ENCODE measurements at places on chromosomes 2 and 18.

- DNase-seq, result no peak
Measured at GRCh38 chr2:47299555-47299954, 103.4 kb upstream of the MSH2 start.

DNA sequence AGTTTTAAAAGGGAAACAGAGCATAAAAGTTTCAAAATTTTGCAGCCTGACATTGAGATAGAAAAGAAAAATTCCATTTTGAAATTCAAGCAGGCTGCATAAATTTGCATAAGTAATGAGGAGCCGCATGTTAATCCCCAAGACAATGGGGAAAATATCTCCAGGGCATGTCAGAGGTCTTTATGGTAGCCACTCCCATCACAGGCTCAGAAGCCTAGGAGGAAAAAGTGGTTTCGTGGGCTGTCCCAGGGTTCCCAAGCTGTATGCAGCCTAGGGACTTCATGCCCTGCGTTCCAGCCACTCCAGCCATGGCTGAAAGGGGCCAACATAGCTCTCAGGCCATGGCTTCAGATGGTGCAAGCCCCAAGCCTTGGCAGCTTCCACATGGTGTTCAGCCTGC lies 108.8 kb downstream of the SLC4A10 start:
- no peak for DNase-seq

- DNase-seq, result no peak
Measured at GRCh38 chr18:29661924-29662323, 1380.6 kb downstream of the DSC3 start.

DNA sequence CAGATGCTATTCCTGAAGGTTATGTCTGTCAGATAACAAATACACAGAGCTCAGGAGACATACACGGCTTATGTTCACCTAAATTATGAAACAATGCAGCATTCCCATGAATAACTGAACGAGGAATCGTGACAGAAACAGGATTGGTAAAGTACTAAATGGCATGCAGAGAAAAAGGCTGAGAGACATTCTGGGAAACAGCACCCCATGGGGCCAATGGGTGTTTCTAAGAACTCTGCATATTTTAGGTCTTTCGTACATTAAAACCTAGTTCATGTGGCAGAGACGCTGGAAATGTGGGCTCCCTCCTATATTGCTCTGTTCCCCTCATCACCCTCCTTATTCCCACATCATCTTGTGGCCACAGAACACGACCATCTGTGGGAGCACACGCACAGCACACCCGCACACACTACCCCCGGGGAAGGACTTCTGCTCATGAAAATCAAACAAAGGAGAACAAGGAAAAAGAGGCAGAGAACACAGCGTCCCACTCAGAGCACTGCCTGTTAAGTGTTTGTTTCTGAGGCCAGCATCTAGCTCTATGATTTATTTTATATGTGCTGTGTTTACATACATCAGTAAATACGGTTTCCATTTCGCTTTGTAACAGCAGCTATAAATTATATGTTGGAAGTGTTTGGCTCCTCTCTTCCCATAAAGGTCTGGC lies 143.6 kb downstream of the AFF3 start:
- no peak for DNase-seq

- peak; percentile 86 for DNase-seq
Measured at GRCh38 chr2:61470122-61470951, 550 bp downstream of the USP34 start.

DNA sequence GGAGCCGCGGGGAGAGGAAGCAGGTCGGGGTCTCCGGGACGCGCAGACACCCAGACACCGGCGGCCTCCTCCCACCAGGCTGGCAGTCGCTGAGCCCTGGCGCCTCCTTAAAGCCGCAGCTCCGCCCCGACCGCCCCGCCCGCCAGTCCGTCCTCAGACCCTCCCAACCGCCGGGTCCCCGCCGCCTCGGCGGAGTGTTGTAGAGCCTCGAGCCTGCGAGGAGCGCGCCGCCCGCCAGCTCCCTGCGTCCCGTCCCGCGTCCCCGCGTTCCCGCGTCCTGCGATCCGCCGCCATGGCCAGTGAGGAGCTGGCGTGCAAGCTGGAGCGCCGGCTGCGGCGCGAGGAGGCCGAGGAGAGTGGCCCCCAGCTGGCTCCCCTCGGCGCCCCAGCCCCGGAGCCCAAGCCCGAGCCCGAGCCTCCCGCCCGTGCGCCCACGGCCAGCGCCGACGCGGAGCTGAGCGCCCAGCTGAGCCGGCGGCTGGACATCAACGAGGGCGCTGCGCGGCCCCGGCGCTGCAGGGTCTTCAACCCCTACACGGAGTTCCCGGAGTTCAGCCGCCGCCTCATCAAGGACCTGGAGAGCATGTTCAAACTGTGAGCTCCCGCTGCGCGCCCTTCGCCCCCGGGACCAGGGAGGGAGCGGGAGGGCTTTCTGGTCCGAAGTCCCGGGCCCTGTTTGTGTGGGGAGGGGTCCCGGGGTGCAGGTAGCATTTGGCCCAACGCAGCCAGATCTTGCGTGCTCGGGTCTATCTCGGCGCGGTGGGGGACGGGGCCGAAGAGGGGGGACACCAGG lies at the start of gene EFHD1:
Gene EFHD1 (plus strand): TSS at position 192 of the 793 bp plus-strand sequence. CDS start 101 bp downstream, at position 293.
- DNase-seq, result peak; percentile 57

DNA sequence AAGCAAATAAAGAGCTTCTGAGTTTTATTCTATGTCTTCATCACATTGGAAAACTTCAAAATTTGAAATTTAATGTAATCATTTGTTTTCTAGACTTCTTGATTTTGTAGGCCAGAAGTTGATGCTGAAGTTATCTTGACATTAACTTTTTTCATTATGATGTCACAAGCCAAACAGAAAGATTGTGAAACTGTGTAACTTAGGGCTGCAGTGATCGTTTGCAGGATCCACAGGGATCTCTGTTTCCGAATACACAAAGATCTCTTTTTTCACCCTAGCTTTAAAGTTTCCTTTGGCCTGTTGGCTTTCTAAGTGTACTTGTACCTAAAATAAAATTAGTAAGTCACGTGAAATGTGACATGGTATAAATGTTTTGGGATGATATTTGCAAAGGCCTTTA lies 594.9 kb upstream of the CDH2 start:
- no peak for DNase-seq

DNA sequence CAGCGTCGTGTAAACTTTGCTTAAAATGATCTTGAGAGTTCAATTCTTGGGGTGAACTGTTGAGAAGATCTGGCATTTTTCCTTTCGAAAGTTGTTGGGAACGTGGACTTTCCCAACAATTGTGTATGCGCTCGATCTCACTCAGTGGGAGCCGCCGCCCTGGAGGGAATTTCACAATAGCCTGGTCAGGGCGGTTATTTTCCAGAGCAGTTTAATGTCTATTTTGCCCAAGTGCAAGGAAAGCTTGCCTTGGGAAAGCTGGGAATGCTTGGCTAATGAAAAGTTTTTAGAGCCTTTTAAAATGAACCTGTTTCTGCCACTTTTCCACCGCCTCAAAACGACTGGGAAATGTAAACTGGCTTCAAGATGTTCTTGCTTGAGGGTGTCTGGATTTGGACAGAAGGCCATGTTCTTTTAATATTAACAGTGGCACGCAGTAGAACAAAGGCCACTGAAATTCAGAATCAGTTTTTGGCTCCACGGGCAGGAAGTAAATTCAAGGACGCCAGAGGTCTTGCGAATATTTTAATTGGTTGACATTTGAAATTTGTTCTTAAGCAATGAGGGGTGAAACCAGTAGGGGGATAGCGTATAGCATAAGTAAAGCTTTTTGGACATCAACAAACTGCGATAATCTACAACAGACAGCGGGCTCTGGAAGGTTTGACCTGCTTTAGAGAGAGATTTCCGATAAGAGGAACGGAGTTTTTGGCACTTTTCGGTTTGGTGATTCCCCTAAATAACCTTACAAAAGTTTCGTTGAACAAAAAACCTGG lies 1.2 kb downstream of the CFLAR start:
- peak; percentile 56 for DNase-seq

GRCh38 chr2:186195696-186196095 lies 290.4 kb upstream of the ZC3H15 start:
- DNase-seq, result no peak

DNA sequence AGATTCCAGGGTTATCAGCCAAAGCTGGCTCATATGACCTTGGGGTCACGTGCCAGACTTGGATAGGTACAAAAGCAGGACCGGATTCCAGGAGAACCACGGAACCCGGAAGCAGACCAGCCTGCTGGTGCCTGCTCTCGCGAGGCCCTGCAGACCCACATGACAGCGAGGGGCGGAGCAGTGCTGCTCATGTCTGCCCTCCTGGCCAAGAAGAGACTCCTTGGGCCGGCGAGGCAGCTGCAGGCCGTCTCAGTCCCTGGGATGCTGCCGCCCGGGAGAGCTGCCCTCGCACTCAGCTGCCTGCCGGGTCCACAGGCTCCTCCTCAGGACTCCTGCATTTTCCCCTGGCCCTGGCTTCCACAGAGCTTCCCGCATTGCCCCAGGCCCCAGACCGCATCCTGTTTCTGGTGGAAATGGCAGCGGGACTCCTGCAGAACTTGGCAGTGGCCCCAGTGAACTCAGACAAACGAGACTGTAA lies 739.5 kb downstream of the SOCS6 start:
- no peak for DNase-seq

- peak; percentile 24 for DNase-seq
Measured at GRCh38 chr2:130864830-130865800, 28.4 kb downstream of the ARHGEF4 start.

DNA sequence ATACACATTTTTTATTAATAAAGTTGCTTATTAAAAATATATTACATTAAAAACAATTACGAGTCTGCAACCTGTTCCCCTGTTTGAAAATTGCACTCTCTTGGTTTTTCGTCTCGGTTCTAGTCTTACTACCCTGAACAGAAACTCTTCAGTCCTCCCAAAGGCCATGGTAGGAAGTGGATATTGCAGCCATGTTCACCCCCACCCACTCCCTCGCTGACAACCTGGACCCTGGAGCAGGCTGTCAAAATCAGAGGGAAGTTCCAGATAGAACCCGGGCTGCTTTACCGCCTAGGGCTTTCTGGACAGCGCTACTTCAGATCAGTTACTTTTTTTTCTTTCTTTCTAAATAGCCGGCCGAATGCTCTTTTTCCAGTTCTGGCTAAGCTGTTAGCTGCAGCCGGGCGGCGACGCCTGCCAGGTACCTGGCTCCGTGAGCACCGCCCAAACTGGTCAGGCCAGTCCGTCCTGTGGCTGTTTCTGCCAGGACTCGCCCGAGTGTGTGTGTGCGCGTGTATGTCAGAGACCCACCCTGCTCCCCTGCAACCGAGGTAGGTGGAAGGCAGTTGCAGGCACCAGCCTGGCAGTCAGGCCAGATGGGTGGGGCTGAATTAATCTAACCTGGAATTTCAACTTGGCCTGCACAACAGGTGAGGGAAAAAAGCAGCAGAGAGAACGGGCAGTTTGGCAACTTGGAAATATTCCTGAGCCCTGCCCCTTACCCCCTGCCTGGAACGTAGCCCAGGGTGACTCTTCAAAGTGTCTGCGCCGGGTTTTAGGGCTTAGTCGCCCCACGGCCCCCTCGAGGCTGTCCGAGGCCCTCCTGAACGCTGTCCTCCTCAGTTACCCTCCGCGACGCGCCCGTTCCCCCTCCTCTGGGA lies 1.1 kb upstream of the TET3 start:
- peak; percentile 52 for DNase-seq

All from activated naive CD4-positive, alpha-beta T cell treated with anti-CD3 and anti-CD28 coated beads for 36 hours (primary cell).